Activated T-cell treated with anti-CD3 and anti-CD28 coated beads for 4 hours (primary cell): ENCODE measurements at places on chromosomes 6 and 20.

DNA sequence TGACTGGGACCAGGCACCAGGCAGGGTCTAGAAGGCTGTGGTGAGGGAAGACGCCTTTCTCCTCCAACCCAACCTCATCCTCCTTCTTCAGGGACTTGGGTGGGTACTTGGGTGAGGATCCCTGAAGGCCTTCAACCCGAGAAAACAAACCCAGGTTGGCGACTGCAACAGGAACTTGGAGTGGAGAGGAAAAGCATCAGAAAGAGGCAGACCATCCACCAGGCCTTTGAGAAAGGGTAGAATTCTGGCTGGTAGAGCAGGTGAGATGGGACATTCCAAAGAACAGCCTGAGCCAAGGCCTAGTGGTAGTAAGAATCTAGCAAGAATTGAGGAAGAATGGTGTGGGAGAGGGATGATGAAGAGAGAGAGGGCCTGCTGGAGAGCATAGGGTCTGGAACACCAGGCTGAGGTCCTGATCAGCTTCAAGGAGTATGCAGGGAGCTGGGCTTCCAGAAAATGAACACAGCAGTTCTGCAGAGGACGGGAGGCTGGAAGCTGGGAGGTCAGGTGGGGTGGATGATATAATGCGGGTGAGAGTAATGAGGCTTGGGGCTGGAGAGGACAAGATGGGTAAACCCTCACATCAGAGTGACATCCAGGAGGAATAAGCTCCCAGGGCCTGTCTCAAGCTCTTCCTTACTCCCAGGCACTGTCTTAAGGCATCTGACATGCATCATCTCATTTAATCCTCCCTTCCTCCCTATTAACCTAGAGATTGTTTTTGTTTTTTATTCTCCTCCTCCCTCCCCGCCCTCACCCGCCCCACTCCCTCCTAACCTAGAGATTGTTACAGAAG is 45.2 kb upstream of the TTPAL start:
- no peak for DNase-seq

- no peak for DNase-seq
Measured at GRCh38 chr20:39897781-39898466, 791.1 kb downstream of the MAFB start.

- no peak for DNase-seq
Measured at GRCh38 chr20:25022680-25023079, 30.1 kb upstream of the APMAP start.

GRCh38 chr6:1868561-1869261 is 259.0 kb downstream of the FOXC1 start:
- no peak for DNase-seq

DNA sequence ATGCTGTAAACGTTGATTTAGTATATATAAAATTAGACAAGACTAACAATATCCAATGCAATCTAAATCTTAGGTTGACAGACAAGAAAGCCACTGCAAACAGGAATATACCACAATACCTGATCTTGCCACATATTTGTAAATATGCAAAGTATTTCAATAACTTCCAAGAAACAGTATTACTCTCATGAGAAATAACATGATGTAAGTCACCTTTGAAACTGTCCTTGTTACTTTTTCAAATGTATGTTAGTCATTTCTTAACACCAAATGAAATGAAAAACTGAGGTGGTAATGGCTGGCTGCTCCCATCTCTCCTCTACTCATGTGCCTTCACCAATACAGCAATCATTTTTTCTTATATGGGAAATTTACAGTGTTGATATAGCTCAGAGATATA is 118.7 kb downstream of the ATG5 start:
- no peak for DNase-seq

- no peak for DNase-seq
Measured at GRCh38 chr20:2311329-2311728, 15.5 kb downstream of the TGM3 start.

GRCh38 chr6:153668758-153669157 is 370.3 kb upstream of the OPRM1 start:
- DNase-seq: no peak

- DNase-seq: no peak
Measured at GRCh38 chr6:136566007-136566487, 15.8 kb upstream of the MAP7 start.

DNA sequence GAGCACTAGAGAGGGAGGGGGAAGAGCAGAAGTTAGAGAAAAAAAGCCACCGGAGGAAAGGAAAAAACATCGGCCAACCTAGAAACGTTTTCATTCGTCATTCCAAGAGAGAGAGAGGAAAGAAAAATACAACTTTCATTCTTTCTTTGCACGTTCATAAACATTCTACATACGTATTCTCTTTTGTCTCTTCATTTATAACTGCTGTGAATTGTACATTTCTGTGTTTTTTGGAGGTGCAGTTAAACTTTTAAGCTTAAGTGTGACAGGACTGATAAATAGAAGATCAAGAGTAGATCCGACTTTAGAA is 2.0 kb downstream of the ID4 start:
- DNase-seq: no peak

DNA sequence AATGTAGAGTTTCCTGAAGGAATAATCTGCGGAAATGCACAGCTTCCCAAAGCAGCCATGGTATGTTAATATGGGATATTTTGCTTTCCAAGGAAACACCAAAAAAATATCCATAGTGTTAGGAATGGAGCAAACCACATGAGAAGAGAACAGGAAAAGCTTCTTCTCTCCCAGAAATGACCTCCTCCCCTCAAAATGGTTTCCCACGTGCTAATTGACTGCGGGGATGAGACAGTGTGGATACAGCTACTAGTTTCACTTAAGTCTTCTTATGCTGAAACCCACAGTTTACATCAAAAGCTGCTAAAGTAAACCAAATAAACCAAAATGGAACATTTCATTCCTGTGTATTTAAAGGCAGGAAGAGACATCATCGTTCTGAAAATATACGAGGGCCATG is 69.4 kb downstream of the FYN start:
- no peak for DNase-seq

DNA sequence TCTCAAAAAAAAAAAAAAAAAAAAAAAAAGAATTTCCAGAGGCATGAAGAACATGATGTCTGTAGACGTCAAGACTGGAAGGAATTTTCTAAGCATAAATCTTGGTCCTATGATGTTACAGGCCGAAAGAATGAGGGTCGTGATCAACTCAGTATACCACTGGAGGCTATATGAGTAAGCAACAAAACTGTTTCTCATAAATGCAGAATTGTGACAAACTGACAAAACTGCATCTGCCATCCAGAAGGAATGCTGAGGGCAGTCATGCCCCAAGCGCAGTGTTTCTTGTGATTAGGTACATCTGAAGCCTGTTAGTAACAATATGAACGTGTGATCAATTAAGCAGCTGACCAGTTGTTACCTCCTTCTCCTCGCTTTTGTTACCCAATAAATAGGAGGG is 43.5 kb upstream of the ADGRG6 start:
- no peak for DNase-seq

DNA sequence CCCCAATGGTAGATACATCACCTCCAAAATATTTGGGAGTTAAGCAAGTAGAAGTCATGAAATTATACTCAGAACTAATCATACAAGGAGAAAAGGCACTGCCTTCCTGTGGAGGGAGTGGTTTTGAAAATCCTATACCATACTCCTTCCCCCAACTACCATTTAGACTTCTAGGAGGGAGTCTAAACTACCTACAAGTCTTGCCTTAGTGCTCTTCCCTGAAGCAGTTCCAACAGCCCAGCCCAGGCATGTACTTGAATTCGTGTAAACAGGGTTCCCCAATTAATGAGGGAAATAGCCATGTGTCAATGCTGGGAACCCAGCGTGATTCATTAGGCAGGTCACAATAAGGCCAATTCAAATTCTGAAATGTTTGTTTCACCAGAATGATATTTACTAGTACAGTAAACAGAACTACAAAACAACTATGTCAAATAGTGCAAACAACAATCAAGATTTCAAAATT is 39.1 kb upstream of the SGK1 start:
- DNase-seq: no peak

GRCh38 chr6:149127212-149127611 is 190.3 kb upstream of the TAB2 start:
- DNase-seq: no peak

- DNase-seq: no peak
Measured at GRCh38 chr6:155493694-155494143, 38.1 kb upstream of the NOX3 start.

- DNase-seq: no peak
Measured at GRCh38 chr6:3752531-3753227, 1.2 kb upstream of the PXDC1 start.

DNA sequence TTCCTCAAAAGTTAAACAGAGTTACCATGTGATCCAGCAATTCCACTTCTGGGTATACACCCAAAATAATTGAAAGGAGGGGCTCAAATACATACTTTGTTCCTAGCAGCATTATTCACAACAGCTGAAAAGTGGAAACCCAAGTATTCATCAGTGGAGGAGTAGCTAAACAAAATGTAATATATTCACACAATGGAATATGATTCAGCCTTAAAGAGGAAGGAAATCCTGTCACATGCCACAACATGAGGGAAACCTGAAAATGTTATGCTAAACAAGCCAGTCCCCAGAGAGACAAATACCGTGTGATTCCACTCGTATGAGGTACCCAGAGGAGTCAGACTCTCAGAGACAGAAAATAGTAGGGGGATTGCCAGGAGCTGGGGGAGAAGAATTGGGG is 44.5 kb downstream of the PXDC1 start:
- no peak for DNase-seq

DNA sequence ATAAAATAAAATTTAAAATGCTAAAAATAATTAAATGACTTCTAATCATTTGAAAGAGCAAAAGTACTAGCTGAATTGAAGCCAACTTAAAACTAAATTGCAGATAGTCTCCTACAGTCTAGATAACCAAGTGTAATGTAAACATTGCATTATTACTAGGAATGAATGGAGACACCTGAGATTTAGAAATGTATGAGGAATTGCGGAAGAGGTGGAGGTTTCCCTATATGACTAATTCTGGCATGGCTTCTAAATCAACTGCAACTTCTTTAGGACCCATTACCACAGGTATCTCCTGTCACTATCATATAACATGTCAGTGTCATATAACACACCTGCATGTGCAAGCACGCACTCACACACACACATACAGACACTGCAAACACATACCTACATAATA is 13.2 kb upstream of the GPR6 start:
- no peak for DNase-seq

GRCh38 chr20:53941680-53942471 is 128.5 kb downstream of the BCAS1 start:
- no peak for DNase-seq

GRCh38 chr6:118044275-118044674 is 137.2 kb downstream of the SLC35F1 start:
- no peak for DNase-seq
